ENCODE measurements at places on chromosomes 3 and 15.

DNA sequence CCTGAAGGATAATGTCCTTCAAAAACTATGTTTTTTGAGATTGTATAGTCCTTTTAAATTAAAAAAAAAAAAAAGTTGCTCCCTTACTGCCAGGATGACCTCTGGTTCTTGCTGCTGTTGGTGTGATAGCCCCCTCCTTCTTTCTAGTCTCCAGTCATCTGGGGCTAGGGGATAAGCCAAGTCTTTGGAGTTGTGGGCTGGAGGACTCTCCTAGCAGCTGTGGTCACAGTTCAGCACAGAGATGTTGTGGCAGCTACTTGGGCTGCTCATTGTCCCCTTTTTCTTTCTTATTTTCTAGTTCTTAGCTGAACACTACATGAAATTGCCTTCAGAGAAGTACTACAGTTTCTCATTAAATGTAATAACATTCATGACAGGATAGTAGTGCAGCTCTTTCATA lies 39.2 kb upstream of the APH1B start:
- DNase-seq = no peak

- no peak for DNase-seq
These were observed 33.5 kb upstream of the ZNF774 start for GRCh38 chr15:90318591-90318990.

- no peak for DNase-seq
These were observed 73.4 kb downstream of the NPAP1 start for GRCh38 chr15:24748812-24749439.

GRCh38 chr3:127286571-127287140 lies 1.2 kb downstream of the PRR20G start:
- no peak for DNase-seq

- no peak for DNase-seq
These were observed 95.8 kb upstream of the ABHD17C start for GRCh38 chr15:80599359-80599758.

GRCh38 chr3:47802734-47803479 lies at the start of gene DHX30:
Gene DHX30 (plus strand): TSS chr3:47803138. CDS start chr3:47810684, 7,546 bp downstream.
- peak; percentile 77 for DNase-seq

DNA sequence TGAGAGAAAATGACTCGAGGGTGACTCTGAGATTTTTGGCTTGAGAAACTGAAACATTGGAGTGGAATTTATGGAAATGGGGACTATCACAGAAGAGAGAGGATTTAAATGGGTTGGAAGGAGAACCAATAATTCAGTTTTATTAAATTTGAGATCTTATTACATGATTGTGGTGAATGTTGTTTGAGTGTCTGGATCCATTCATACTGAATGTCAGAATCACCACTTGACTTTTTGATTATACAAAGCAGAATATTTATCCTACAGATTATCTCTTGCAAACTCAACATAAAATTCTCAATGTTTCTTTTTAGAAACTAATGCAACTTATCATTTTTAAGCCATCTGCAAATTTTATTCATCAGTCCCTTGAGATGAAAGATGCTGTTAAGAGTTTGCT lies 332.8 kb downstream of the CNTN3 start:
- no peak for DNase-seq

GRCh38 chr3:174243171-174243570 lies 616.0 kb upstream of the NAALADL2 start:
- no peak for DNase-seq

- DNase-seq = no peak
These were observed 9.1 kb downstream of the AMOTL2 start for GRCh38 chr3:134364936-134365765.

- no peak for DNase-seq
These were observed 156.2 kb downstream of the NUP210 start for GRCh38 chr3:13263770-13264467.

DNA sequence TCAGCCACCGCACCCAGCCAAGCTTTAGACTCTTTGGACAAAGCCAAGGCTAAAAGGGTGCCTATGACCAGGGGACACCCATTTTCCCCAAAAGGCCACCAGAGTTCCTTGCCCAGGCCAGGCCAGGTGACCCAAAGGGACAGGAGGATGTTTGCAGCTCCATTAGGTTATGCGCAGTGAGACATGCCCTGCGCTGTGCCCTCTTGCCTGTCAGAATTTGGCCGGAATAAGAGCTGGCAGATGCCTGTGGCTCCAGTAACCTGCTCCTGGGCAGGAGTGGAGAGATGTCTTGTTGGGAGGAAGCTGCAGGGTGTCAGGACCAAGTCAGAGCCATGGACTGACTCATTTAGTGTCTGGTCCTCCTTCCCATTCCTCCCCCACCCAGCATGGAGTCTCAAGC lies 20.5 kb downstream of the DNASE1L3 start:
- no peak for DNase-seq

DNA sequence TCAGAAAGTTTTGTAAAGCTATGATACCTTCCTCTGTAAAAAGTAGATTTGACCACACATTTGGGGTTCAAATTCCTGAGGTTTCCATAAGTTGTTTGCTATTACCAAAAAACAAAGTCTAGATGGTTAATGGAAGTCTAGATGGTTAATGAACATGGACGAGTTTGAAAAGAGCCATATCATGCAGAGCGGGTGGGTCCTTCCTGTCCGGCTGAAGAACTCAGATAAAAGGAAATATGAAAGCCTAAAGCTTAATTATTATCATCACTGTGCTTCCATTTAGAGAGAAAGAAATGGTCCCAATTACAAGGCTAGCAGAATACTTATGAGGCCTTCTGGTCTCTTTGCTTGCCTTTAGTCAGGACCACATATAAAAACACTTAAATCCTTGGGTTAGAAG lies 132.1 kb upstream of the SATB1 start:
- DNase-seq = no peak

DNA sequence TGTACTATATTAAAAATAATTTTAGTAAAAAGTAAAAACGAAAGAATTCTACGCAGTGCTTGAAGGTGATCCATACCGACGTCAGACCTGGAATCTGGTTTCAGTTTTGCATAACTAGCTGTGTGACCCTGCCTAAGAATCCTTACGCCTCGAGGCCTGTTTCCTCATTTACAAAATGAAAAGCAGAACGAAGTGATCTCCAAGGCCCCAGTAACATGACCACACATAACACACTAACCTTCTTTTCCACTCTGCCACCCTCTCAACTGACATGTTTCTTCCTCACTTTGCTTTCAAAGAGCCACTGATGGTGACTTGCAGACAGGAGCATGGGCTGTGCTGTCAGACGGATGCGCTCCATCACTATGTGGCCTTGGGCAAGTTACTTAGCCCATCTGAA lies 4.8 kb downstream of the MESD start:
- no peak for DNase-seq

- no peak for DNase-seq
These were observed 14.6 kb upstream of the PIK3CA start for GRCh38 chr3:179133575-179133974.

DNA sequence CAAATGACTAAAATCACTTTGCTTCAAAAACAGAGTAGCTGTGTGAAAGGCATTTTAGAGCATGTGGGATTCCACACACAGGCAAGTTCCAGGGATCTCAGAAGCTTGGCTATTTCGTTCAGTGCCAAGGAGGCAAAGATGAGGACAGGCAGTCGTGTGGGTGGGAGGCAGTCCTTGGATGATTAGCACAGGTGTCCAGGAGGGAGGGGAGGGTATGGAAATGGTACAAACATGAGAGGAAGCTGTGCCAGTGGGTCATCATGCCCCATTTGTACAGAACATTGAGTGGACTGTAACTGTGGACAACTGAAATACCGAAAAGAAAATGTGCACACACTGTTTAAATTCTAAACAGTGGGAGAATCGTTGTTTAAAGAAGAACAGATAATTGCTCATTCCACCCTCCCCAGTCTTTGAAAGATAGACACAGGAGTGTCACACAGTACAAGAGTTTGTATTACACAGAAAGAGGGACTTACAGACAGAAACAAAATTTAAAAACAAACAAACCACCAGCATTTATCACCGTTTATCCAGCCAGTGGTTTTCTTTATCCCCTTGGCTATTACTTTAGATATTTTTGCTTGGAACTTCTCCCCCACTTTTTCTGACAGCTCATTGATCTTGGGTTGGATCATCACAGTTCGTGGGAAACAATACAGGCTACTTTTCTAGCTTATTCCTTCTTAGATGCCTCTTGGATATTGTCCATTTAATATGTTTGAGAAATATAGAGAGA lies 122.9 kb downstream of the GREM1 start:
- DNase-seq = no peak

- no peak for DNase-seq
These were observed 58.4 kb downstream of the RBM6 start for GRCh38 chr3:49998326-49998725.

- DNase-seq = no peak
These were observed 190.9 kb upstream of the PLSCR5 start for GRCh38 chr3:146796078-146796477.

GRCh38 chr15:45906230-45906629 lies 271.4 kb downstream of the SQOR start:
- DNase-seq = no peak

- DNase-seq = peak; percentile 14
These were observed 104.8 kb upstream of the HERC1 start for GRCh38 chr15:63938486-63939061.

GRCh38 chr3:64645243-64645642 lies 42.6 kb downstream of the ADAMTS9 start:
- DNase-seq = no peak

GRCh38 chr3:169846458-169847193 lies 23.1 kb downstream of the LRRC31 start:
- no peak for DNase-seq

GRCh38 chr3:77147836-77148578 lies 108.1 kb downstream of the ROBO2 start:
- no peak for DNase-seq

GRCh38 chr3:17194116-17194515 lies 309.4 kb downstream of the PLCL2 start:
- no peak for DNase-seq

DNA sequence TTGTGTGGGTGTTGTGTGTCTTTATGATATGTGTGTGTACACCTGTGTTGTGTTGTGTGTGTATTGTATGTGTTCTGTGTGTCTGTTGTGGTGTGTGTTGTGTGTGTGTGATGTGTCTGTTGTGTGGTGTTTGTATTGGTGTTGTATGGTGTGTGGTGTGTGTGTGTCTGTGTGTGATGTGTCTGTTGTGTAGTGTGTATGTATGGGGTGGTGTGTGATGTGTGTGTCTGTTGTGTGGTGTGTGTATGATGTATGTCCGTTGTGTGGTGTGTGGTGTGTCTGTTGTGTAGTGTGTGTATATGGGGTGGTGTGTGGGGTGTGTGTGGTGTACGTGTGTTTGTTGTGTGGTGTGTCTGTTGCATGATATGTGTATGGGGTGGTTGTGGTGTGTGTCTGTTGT lies 46.6 kb downstream of the ZDHHC19 start:
- no peak for DNase-seq

- DNase-seq = no peak
These were observed 598.3 kb upstream of the ZNF385D start for GRCh38 chr3:22349215-22349851.

DNA sequence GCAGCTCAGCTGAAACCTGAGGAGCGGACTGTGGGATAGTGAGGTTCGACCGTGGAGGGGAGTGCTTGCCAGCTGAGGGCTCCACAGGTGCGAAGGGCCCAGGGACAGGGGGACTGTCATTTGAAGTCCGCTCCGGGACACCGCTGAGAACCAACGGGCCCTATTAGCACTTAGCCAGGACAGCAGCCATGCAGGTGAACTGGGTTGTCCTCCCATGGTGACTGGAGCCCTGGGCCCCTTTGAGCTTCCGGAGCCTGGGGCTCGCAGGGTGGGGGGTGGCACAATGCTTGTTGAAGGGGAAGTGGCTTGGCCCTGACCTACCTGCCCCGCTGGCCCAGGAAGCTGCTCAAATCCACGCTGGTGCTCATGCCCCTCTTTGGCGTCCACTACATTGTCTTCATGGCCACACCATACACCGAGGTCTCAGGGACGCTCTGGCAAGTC lies 24.7 kb downstream of the PTH1R start:
- no peak for DNase-seq

DNA sequence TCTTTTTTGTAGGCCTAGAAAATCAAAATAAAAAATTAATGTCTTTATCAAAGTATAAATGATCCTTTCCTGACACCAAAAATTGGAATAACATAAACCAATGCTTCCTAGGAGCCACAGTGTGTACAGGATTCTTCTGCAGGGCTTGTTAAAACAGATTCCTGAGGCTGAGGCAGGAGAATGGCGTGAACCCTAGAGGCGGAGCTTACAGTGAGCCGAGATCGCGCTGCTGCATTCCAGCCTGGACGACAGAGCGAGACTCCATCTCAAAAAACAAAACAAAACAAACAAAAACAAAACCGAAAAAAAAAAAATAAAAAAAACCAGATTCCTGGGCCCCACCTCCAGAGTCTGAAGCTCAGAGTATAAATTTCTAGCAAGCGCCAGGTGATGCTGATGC lies 78.0 kb downstream of the PEX5L start:
- no peak for DNase-seq

GRCh38 chr15:64883100-64883581 lies 28.6 kb upstream of the ANKDD1A start:
- no peak for DNase-seq

DNA sequence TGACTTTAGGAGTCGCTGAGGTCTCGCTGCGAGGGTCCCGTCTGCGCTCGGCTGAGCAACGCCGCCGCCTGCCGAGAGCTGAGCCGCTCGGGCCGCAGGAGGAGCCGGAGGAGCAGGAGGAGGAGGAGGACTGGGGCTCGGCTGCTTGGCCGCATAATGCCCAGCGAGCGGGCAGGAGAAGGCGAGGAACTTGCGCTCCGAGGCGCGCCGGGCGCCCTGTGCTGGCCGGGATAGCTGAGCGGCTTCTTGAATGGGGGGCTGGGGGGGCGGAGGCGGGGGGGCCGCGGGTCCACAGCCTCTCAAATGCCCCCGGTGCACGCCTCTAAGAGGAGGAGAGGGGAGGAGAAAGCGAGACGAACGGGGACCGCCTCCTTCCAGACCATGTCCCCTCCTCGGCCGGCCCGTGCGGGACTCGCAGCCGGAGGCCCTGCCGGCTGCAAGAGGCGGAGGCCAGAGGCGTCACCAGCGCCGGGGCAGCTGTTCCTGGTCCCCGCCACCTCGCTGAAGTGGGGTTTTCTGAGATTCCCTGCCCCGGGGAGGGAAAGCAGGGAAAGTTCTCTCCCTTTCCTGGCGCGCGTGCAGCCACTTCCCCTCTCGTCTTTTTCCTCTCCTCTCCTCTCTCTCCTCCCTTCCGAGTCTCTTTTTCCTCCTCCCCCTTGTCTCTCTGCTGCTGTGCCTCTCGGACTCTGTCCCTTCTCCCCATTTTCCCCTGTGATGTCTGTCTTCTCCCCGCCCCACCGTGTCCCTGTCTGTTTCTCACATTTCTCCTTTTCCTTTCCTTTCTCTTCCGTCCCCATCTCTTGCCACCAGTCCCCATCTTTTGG lies at the start of gene ADAMTS9:
TSS of gene ADAMTS9 (minus strand) at position 220 of the 824 bp plus-strand sequence. CDS start 343 bp downstream, outside the sequence.
- DNase-seq = no peak

DNA sequence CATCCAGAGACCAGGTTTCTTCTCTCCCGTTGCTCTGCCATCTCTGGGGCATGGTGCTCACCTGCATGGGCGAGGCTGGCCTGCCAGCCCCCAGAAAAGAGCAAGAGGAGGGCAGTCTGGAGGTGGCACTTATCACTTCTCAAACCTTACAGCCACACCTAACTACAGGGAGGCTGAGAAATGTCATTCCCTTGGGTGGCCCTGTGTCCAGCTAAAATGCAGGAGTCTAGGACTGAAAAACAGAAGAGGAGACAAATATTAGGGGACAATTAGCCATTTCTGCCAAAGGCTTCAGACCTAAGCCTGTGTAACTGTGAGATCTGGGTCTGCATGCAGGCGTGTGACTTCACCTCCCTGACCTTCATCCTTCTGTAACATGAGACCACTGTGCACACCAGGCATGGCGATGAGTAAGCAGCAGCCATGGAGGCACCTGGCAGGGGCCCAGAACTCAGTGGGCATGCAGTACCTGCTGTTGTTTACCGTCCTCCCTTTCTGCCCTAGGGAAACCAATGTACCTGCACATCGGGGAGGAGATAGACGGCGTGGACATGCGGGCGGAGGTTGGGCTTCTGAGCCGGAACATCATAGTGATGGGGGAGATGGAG lies 83.4 kb downstream of the MESD start:
- no peak for DNase-seq
